IPS DF 19.7 (cell line): ENCODE measurements at places on chromosomes 11 and 22.

DNA sequence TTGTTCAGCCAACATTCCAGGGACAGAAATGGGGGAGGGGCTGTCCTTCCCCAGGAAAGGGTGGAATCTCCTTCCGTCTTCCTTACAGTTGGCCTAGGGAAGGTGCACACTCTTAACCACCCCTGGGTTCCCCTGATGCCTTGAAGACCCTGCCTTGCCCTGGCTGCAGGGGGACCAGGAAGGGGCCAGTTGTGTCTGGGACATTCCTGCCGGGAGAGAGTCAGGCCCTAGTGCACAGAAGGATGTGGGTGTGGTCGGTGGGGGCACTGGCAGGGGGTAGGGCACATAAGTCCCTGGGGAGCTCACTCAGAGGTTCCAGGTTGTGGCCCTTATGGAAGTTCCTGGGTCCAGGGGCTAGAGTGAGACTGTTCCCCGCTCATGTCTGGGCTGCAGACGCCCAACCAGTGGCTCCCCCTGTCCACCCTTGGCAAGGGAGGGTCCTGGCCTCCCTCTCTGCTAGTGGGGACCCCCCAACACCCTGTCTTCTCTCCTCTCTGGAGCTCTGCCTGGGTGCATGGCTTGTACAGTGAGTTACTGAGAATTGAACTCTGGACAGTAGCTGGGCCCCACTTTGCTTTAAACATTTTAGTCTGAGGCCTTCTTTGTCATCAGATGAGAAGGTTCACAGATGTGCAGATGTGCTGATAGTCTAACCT, 2.0 kb upstream of the APOBEC3A start:
- DNase-seq = no peak

- DNase-seq = no peak
Observed at GRCh38 chr11:116826751-116827431, 2.8 kb upstream of the APOC3 start.

GRCh38 chr11:14065141-14065540, 102.6 kb downstream of the SPON1 start:
- no peak for DNase-seq

GRCh38 chr11:774873-775592, 2.3 kb downstream of the GATD1 start:
- DNase-seq = no peak

DNA sequence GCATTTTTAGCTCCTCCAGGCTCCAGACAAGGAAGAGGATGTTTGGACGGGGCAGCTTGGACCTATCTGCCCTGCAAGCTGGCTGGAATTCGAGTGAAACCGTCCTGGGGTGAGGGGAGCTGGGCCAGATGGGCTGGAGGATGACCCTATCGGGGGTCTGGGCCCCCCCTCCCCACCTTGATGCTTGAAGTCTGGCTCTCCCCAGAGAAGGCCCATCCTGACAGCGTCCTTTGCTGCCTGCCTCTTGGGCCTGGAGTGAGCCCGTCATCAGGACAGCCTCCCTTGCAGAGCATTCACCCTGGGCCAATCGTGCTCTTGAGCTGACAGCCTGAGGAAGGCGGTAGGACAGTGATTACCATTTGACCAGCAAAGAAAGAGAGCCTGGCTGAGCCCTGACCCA, 5.3 kb upstream of the PDGFB start:
- DNase-seq = no peak

DNA sequence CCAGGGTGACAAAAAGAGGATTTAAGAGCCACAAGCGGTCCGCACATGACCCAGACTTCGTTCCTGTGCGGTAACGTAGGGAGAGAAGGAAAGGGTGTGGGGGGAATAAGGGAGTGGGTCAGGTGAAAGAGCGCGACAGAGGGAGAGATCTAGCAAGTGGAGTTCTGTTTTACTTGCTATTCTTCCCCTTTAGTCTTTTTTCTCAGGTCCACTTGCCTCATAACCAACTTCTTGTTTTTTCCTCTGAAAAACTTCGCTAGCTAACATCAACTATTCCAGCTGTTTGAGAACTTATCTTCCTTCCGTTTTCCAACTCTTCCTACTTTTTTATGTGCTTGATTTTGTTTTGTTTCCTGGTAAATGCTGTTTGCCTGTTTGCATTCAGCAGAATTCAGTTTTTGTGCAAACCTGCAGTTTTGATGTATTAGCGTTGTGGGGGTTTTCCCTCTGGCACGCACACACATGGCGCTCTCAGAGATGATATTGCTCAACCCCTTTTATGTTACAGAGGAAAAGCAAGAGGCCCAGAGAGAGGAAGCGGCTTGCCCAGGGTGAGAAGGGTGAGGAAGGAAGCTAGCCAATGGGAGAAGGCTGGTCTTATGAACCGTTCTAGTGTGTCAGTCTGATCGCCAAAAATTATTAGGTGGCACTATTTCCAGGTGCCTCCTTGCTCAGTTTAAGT, 592 bp upstream of the CTSC start:
- DNase-seq = no peak

- peak; percentile 30 for DNase-seq
Observed at GRCh38 chr22:30830907-30831306, 136.2 kb downstream of the OSBP2 start.
